GM18507 (cell line): ENCODE measurements at places on chromosomes 3 and 15.

GRCh38 chr3:53739966-53740365 lies 106.3 kb downstream of the CHDH start:
- DNase-seq = no peak

- DNase-seq = no peak
Observed at GRCh38 chr3:113676261-113676660, 20.2 kb downstream of the USF3 start.

DNA sequence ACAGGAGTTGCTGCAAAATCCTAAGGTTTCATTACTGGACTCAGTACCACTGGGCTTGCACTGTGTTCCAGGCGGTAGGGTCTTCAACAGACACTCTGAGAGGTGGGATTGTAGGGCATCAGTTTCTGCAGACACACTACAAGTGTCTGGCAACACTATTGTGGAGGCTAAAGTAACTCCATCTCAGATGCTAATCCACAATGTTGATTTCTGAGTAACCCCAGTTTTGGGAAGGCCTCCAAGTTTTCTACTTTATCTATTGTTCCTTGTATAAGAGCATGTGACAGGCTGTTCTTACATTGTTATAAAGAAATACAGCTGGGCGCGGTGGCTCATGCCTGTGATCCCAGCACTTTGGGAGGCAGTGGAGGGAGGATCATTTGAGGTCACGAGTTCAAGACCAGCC lies 2.5 kb upstream of the ABHD5 start:
- no peak for DNase-seq

- DNase-seq = no peak
Observed at GRCh38 chr15:72809329-72809728, 25.8 kb upstream of the ADPGK start.
